Stimulated activated CD8-positive, alpha-beta memory T cell treated with anti-CD3 and anti-CD28 coated beads, Interleukin-12 subunit alpha, Interleukin-12 subunit beta, amount 100 ng/mL, for 1 hour (primary cell): ENCODE measurements at places on chromosomes 7 and 10.

- DNase-seq: no peak
These were observed 101.4 kb downstream of the GPAM start for GRCh38 chr10:112082120-112082519.

- DNase-seq: no peak
These were observed 88.8 kb downstream of the OAT start for GRCh38 chr10:124329941-124330340.

DNA sequence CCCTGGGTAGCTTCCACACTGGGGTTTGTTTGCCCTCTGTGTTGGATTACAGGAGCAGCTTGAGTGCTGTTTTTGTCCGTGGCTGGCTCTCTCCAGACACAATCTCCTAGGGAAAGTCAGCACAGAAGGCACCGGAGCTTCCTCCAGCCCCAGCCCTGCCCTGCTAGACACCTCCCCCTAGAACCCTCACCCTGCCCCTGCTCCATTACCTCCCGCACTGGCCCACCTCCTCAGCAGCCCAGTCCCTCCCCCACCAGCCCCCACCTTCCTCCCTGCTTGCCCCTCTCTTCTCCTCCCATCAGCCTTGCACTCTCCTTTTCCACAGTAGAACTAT lies 130.5 kb downstream of the ADCY1 start:
- no peak for DNase-seq

- DNase-seq: no peak
These were observed 191.6 kb downstream of the FANK1 start for GRCh38 chr10:126087796-126088505.

GRCh38 chr7:13179011-13179582 lies 491.7 kb downstream of the ARL4A start:
- no peak for DNase-seq

DNA sequence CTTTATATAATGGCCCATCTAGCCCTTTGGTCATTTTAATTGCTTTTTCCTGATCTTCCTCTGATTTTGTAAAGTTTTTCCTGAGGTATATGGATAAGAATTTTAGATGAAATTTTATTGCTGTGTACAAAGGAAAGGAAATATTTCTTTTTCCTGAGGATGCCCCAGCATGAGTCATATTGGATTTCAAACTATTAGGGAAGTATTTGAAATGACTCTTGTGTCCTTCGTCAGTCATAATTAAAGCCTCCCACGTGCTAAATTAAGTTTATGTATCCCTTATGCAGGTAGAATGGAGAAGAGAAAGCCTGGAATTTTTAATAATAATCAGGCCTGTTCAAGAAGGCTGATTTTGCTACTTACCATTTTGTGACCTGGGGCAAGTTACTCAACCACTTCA lies 82.6 kb upstream of the GLI3 start:
- DNase-seq: no peak

- DNase-seq: no peak
These were observed 43.4 kb downstream of the SGMS1 start for GRCh38 chr10:50580262-50580891.

GRCh38 chr7:116683786-116684185 lies 11.8 kb downstream of the MET start:
- DNase-seq: no peak

DNA sequence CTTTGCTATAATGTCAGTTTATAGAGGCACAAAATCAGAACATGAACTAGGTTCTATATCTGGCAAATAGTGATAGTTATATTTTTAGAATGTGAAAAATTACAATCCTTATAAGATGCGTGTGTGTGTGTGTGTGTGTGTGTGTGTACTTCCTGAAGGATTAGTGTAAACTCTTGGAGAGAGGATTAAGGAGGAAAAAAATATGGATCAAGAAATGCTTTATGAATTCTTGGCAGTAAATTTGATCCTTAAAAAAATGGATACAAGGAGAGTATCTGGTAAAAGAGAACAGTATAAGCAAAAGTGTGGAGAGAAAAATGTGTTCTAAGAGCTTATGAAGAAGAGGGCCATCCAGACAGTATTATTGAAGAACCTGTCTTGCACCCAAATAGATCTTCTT lies 484.3 kb downstream of the ADRA2A start:
- DNase-seq: no peak

DNA sequence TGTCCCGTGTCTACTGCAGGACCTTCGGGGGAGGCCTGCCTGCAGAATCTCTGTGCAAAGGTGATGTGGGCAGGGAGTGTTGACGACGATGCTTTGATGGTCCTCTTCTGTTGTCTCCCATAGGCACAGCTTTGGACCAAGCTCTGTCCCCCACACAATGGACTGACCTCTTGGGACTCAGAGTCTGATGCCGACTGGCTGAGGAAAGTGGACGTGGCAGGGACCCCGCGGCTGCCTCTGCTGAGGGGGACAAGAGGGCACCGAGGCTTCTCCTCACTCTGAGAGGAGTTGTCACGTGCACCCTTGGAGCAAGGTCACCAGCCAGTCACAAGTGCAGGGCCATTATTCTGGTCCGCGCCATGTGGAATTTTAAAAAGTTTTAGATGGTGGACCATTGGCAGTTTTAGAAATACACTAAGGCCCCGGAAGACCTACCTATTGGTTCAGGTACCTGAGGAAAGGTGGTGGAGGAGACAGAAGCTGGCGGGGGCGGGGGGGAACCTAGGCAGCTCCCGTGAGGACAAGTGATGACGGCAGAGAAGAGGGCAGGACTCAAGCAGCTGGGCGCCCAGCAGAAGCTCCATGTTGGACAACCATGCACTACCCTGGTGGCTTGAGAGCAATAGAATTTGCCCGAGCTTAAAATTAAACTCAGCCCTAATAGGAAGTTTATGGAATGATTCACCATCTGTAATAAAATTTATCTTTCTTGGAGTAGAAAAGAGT lies 331.4 kb downstream of the PTPRN2 start:
- DNase-seq: no peak

- no peak for DNase-seq
These were observed 69.3 kb downstream of the ABRAXAS2 start for GRCh38 chr10:124870854-124871425.

GRCh38 chr7:159109653-159110035 lies 35.0 kb downstream of the VIPR2 start:
- DNase-seq: no peak

GRCh38 chr10:48487244-48487643 lies 117.6 kb downstream of the ARHGAP22 start:
- no peak for DNase-seq
